ENCODE measurements at places on chromosomes 5 and 9.

DNA sequence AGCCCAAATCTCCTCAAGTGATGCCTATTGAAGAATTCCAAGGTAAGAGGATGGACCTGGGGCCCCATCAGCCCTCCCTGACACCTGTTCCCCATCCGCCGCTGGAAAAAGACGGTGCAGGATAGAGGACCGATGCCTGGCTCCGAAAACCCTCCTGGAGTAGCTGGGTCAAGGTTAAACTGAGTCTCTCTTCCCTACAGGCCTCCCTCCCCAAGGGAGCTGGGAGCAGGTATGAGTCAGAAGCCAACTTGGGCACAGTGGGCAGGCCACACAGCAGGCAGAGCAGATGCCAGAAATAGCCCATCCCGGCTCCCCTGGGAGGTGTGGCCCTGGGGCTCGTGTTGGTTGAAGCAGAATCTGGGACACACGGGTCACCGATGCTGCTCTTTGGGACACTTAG lies 75.6 kb downstream of the NTNG2 start:
- no peak for DNase-seq

GRCh38 chr5:2746561-2747032 lies 4.9 kb downstream of the IRX2 start:
- DNase-seq, result peak; percentile 55

DNA sequence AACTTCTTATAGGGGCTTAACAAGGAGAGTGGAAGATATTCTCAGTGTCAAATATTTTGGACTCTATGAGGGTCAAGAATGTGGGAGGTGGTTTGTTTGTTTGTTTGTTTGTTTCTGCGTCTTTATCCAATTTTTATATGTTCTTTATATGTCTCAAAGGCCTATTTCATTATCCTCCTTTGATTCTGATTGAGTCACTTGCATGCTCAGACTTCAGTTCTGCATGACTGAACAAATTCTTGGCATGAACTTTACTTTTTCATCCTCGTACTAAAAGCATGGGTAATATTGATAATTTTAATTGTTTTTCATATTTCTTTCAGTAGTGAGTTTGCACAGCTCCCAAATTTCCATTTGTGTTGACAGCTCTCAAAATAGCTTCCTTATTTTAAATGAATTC lies 19.2 kb upstream of the ERBIN start:
- no peak for DNase-seq

DNA sequence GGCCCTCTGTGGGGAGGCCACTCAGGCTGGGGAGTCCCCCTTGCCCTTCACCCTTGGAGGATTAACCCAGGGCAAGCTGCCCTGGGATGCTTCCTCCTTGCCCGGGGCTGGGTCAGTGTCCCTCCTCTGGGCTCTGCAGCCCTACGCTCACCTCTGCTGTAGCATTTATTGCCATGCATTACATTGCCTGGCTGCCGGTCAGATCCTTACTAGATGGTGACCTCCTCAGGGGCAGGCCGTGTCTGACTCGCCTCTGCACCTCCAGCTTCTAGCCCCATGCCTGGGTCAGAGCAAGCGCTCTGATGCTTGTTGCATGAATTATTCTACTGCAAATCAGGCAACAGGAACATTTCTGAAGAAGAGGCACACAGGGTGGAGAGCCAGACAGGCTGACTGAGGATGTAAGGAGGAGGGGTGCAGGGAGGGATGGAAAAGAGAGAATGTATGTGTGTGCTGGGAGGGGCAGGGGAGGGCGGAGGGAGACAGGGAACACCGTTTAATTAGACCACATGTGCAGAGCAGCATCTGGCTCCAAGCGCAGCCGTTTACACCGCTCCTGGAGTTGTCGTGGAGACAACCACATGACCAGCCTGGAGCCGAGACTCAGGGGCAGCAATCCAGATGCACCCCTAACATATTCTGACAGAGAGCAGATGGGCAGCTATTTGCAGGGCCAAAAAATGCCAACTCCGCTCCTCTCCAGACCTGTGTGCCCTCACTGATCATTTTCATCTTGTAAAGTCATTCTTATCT lies 117.0 kb downstream of the CRB2 start:
- DNase-seq, result peak; percentile 59

DNA sequence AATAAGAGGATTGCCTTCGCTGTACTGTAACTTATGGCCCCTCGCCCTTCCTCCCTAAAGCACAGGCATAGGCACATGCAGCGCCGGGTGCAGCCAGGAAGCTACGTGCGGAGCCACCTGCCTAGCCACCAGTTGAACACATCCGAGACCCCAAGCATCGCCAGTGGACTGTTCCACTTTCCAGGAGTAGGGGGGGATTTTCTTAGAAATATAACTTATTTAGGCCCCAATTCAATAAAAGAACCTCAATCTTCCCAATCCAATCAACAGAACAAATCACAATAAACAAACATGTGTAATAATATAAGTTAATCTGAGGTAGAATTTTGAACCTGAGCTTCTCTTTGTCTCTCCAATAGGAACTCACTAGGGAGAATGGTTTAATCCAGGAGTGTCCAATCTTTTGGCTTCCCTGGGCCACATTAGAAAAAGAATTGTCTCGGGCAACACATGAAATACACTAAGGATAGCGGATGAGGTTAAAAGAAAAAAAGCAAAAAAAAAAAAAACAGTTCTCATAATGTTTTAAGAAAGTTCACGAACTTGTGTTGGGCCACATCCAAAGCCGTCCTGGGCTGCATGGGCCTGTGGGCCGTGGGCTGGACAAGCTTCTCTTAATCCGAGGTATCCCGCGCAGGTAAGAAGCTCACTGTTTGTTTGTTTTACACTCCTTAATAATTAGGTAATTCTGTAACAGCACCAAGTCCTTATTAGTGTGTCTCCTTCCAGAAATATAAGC lies 22.0 kb upstream of the NIPBL start:
- DNase-seq, result no peak

- no peak for DNase-seq
Observed at GRCh38 chr5:59038798-59039295, 456.0 kb downstream of the RAB3C start.

DNA sequence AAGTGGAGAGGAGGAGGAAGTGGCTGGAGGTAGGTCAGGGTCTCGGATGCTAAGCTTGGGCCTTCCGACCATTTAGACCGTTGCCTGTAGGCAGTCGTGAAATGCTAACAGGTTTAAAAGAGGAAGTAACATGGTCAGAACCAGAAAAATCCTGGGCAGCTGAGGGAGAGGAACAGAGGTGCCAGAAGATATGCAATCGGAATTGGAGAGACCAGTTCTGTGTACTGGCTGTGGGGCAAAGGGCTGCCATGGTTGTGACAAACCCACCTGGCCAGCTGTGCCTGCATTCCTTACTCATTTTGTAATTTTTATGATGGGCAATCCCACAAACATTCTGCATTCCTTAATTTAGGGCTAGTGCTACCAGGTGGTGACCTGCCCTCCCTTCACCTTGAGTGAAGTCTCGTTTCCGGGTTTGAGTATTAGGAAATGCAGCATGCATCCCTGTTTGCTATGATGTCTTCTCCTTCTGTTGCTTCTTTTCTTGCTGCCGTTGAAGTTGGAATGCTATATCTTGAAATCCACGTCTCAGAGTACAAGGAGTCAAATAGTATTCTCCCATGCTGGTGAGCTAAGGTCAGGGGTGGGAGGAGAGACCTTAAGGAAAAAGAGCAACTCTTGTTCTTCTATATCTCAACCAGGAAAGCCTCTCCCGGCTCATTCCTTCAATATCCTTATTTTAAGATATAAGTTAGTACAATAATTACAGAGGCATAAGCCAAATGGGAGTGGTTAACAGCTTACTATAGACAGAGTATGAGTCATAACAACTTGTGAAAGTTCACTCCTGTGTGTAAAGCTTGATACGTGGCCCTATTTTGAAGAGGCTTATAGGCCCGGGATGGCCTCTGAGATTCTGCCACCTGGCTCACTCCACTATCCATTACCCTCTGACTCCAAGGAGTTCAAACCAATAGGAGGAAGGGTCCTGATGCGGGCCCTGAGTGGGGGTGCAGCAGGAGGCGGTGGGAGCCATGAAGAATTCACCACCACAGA lies 37.0 kb downstream of the B4GALT1 start:
- no peak for DNase-seq

- DNase-seq, result no peak
Observed at GRCh38 chr5:73796164-73797131, 170.5 kb downstream of the ARHGEF28 start.

- DNase-seq, result no peak
Observed at GRCh38 chr5:137278476-137278875, 220.7 kb downstream of the SPOCK1 start.

GRCh38 chr9:75909776-75910175 lies 19.3 kb downstream of the PCSK5 start:
- DNase-seq, result no peak

DNA sequence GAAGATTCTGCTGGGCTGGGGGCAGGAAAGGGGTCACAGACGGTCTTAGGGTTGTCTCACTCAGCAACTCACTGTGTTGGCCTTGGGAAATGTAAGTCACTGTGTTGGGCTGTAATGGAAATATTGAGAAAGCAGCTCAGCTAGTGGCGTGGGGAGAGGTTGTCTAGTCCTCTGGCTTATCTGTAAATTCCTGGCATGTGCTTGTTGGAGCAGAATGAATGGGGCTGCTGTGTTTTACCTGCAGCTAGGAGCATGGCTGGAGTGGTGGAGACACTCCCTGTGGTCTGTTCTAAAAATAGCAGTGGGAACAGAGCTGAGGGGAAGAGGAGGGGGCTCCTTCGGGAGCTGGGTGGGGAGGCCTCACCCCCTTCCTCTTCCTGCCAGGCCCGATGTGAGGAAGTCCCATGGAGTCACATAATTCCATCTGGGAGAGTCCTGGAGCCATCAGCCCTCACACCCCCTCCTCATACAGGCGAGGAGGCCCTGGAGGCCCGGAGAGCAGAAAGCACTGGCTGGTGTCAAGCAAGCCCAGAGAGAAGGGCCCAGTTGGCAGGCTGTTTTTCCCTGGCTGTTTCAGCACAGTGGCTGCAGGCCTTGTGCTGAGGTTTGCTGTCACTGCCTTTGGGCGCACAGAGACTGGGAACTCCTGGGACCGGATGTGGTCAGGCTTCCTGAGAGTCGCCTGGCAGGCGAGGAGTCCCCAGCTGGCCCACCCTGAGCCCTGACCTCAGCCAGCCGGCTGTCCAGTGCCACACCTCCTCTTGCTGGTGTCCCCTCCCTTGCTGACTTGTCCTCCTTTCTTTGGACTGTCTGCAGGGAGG lies 84.9 kb downstream of the RGS3 start:
- DNase-seq, result no peak

GRCh38 chr5:99639905-99640304 lies 711.1 kb upstream of the CHD1 start:
- no peak for DNase-seq

DNA sequence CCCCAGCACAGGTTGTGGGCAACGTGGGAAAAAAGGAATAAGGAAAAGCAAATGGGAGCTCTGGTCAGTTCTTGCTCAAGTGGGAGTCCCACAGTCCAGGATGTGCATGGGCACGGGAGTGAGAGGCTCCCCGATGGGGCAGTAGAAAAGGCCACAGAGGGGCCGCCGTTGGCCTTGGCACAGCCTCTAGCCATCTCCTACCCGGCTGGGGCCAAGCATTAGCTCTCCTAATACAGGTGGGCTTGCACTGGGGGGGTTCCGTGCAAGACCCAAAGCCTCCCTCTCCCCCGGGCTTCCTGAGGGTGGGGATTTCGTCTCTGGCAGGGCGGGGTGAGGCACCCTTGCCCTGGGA lies 212.2 kb upstream of the MVB12B start:
- no peak for DNase-seq

- peak; percentile 49 for DNase-seq
Observed at GRCh38 chr9:104868687-104869404, 59.1 kb downstream of the ABCA1 start.

DNA sequence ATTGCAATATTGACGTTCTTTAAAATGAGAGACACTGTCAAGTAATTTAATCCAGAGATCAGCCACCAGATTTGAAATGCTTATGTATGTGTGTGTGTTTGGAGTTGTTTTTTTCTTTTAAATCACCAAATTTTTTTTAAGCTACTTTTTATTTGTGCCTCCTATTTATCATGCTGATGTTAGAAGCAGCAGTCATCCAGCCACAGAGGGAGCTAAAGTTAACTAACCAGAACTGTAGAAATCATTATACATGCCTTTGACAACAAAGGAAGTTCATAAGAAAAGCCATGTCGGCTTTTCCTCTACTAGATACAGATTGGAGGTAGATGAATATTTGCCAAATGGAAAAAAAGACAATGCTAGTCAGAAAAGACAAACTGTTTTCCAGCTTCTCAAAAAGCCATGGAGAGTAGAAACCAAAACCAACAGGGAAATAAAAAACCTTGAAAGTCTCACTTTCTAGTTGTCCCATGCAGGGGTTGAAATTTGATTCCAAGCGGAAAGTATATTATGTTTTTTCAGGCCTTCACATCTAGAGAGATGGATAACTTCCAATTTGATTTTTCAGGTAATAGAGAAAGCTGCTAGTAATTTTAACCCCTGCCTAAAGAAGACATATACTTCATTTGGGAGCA lies 4.5 kb downstream of the PURA start:
- DNase-seq, result no peak

- no peak for DNase-seq
Observed at GRCh38 chr9:8206720-8207119, 407.1 kb upstream of the DMAC1 start.

DNA sequence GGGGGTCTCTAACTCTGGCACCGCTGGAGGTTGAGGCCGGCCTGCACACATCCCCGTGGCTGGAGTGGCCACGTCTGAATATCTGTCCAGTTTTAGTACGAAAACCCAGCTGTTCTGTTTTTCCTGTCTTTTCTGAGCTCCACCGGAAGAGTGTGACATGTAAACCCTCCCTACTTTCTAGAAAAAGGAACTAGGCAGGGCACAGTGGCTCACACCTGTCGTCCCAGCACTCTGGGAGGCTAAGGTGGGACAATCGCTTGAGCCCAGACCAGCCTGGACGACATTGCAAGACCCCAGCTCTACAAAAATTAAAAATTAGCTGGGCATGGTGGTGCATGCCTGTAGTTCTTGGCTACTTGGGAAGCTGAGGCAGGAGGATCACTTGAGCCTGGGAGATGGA lies 8.2 kb upstream of the PHYKPL start:
- DNase-seq, result no peak

DNA sequence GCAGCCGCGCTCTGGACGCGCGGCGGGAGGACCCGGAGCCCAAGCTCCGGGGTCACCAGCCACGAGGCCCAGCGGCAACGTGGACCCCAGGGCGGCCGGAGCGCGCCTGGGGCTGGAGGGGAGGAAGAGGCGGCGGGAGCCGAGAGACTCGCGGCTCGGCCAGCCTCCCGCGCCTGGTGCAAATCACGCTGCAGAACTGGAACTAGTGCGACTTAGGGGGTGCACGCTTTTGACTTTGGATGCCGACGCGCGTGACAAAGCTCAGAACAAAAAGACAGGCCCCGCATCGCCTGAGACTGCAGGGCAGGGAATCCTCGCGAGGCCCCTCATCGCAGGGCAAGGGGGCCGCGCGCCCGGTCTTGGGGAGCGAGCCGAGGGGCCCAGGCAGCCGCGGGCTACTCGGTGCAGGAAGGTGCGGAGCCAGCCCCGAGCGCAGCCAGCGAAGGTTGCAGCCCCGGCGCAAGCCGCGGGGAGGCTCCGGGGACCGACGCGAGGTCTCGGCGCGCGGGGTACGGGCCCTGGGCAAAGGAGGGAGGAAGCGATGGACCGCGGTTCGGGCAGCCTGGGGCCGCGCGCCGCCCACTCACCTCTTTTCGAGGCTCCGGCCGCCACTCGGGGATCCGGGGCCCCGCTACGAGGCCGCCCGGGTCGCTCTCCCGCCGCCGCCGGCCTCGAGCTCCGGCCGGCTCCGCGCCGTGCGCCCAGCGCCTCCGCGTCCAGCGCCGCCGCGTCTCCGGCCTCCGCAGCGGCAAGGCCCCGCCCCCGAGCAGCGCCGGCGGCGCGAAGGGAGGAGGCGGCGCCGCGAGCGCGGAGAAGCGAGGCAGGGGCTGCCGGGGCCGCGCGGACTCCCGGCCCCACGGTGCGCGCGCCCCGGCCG lies at the start of gene GOLM1:
TSS of gene GOLM1 (minus strand) at position 735 of the 877 bp plus-strand sequence. CDS start 20,238 bp downstream, outside the sequence.
- DNase-seq, result peak; percentile 47

- no peak for DNase-seq
Observed at GRCh38 chr9:94181408-94182181, 77.5 kb upstream of the ZNF169 start.

Measured in NCI-H1105 treated with DMSO at 0.1 percent for 48 hours (cell line).